Right ventricle myocardium superior (tissue), 1 donor: ENCODE measurements at places on chromosomes 4 and X.

- DNase-seq, result no peak
These were observed 9.3 kb upstream of the CPE start for GRCh38 chr4:165369522-165369921.

- DNase-seq, result no peak
These were observed 58.3 kb downstream of the PDHA2 start for GRCh38 chr4:95898226-95898625.

GRCh38 chr4:174358829-174359228 lies 75.1 kb downstream of the CEP44 start:
- DNase-seq, result no peak

GRCh38 chr4:40648131-40648530 lies 18.5 kb upstream of the RBM47 start:
- no peak for DNase-seq

GRCh38 chrX:115333446-115333845 lies 43.9 kb downstream of the LUZP4 start:
- no peak for DNase-seq

DNA sequence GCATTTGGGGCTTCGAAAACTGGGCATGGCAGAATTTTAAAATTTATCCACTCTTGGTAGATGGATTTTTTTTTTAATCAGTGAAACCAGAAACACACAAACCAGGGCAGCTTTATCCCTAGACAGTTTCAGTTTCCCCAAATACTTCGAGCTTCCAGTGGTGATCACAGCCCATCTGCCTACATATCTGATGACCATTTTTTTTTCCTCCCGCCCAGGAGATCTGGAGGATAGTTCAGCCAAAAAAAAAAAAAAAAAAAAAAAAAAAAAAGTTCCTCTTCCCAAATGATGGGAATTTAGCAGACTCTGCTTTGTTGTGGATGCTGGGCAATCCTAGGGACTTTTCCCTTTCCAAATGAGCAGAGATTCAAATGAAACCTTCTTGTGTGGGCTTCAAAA lies 1.0 kb upstream of the TBC1D9 start:
- no peak for DNase-seq

DNA sequence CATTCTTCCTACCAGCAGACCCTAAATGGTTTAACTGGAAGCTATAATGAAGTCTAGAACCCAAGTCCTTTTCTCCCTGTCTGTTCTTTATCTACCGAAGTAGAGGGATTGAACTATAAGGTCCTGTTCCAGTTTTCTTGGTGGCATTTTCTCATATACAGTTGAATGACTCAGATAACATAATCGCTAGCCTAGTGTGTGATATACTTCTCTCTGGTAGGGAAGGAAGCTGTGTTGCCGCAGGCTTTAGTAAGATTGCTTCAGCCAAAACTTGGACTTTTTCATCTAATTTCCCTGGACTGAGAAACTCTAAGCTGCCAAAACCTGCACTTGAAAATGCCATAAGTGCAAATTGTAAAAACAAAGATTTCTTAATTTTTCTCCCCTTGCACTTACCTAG lies 123.4 kb downstream of the NWD2 start:
- no peak for DNase-seq

- DNase-seq, result no peak
These were observed 228.5 kb downstream of the PCDH7 start for GRCh38 chr4:30948653-30949052.

DNA sequence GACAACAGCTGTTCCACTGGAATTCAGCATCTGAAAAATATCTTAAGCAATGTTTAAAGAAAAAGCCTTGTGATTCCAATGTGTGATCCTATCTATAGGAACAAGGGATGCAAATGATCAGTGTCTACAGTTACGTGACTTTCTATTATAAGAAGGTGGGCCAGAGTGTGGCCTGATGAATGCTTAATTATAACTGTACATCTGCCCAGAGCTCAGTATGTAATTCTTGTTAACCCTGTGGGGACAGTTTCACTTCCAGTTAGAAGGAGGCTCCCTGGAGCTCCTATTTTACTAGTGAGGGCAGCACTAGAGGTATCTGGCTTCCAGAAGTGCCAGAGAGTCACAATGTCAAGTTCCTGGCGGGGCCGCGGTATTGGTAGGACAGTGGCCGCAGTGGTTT lies 288.5 kb downstream of the USP46 start:
- DNase-seq, result no peak

DNA sequence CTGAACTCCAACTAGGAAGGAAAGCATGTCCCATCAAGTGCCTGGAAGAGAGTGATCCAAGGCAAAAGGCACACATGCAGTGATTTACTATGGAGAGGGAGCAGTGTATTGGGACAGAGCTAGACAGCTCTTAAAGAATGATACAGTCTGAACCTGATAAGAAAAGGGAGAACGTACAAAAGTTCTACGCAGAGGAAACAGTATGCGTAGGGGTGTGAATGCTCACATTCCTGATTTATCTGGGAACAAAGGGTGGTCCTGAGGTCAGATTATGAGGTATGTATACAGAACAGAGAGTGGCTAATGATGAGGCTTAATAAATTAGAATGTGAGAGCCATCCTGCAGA lies 12.0 kb downstream of the HS3ST1 start:
- DNase-seq, result no peak

- DNase-seq, result no peak
These were observed 38.2 kb upstream of the DCTD start for GRCh38 chr4:182955411-182955810.

- no peak for DNase-seq
These were observed 33.8 kb downstream of the ALPK1 start for GRCh38 chr4:112330921-112331320.
